ENCODE measurements at places on chromosomes 3 and 15.

DNA sequence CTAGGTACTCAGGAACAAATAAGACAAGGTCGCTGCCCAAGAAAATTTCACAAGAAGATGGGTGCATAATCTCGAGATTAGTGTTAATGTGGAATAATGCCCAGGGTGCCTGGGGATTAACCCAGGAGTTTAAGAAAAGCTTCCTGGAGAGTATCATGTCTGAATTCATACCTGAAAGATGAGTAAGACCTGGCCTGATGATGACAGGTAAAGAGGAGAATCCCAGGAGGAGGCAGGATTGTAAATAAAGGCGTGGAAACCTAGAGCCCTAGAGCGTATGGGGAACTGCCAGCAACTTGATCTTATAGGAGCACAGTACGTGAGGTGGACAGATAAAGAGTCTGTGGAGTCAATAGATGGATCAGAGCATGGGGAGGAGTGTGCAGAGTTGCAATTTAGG, 43.0 kb downstream of the ARRDC4 start:
- no peak for DNase-seq

DNA sequence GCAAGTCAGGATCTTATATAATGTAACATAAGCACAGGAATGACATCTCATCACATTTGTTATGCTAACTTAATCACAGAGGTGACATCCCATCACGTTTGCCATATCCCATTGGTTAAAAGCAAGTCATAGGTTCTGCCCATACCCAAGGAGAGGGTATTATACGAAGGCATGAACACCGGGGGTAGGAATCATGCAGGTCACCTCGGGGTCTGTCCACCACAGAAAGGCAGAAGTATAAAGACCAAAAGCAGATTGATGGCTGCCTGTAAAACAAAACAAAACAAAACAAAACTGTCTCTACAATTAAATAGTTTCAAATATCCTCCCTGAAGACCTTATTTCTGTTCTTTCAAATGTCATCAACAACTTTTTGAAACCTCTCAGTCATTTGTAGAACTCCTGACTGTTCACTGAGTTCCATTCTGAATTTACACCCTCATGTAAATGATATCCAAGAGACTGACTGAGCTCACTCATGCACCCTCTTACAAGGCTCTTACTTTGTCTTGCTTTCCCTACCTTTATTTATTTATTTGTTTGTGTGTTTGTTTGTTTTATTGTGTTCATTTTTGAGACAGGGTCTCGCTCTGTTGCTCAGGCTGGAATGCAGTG, 22.7 kb upstream of the ZNF639 start:
- no peak for DNase-seq

- no peak for DNase-seq
These were observed 25.3 kb downstream of the FBXO22 start for GRCh38 chr15:75928680-75929608.

- no peak for DNase-seq
These were observed 5.2 kb upstream of the CLK3 start for GRCh38 chr15:74610302-74610951.

GRCh38 chr3:187484547-187485295, 116.5 kb downstream of the RTP4 start:
- no peak for DNase-seq

GRCh38 chr3:45518376-45519135, 76.0 kb upstream of the LIMD1 start:
- no peak for DNase-seq

DNA sequence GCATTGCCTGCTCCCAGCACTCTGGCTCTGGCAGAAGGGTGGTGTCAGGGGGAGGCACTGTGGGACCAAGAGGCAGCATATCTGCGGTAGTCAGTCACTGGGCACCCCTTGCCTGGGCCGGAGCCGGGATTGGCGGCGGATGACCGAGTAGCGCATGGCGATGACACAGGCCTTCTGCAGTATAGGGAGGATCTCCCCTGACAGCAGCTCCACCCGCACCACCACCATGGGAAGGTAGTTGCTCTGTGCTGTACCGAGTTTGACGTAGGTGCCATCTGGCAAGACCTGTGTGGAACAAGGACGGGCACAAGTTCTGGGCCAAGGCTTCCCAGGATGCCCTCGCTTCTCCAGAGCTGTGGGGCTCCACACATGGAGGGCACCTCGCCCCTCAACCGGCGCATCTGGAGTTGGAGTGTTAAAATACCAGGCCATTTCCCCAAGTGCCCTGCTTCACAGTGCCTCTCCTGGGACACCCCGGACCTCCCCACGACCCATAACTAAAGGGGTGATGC, 6.6 kb downstream of the ACOX2 start:
- no peak for DNase-seq

GRCh38 chr15:68640791-68641331, 62.1 kb downstream of the CORO2B start:
- DNase-seq: peak; percentile 28

DNA sequence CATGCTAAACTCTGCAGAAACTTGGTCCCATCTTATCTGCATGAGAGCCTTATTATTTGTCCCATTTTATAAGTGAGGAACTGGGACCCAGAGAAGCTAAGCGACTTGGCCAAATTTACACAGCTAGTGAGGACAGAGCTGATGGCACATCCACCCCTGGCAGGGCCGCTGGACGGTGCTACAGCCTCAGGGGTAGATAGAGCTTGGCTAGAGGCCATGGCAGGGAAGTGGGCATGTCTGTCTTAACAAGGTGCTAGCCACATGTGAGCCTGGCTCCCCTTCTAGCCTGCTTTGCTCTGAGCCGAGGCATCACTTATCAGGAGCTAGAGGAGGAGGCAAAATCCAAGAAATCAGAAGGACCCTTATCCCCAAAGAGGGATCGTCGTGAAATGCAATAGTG, 36.7 kb upstream of the SYNM start:
- DNase-seq: no peak
